ENCODE measurements at places on chromosomes 11 and 22.
A peak's percentile ranks its signal among the peaks of the same experiment; 100 is the strongest.

DNA sequence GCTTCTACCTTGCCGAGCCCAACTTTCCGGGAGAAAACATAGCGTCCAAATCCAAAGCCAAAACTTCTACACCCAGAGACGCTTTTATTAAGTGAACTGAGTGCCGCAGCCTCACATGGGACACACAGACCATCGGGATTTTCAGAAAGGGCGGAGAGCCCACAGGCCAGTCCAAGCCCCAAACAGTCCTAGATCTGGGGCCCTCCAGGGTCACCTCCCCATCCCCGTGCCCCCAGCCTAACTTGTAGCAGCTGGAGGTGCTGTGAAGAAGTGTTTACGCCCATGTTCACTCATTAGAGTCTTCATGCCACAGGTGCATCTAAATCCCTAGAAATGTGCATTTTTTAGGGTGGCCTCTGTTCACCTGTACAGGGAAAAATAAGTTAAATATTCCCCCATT is 14.1 kb upstream of the ADORA2A start:
- no peak for DNase-seq

DNA sequence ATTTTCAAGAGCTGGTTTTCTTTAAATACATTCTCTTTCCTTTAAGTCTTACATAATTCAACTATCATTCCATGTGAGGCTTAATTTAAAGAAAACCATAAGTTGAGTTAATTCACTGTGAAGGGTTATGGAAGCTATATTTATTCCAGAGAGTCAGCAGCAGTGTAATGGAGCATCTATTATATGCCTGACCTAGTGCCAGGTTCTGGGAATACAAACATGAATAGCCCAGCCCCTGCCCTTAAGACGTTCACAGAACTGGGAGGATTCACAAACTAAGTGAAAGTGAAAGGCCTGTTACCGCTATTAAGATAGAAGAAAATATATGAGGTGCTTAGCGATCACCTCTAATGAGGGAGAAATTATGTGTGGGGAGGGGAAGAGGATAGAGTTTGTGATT is 408.9 kb upstream of the CCDC90B start:
- DNase-seq: no peak

- no peak for DNase-seq
These were observed 18.6 kb downstream of the USP47 start for GRCh38 chr11:11860103-11860979.

- DNase-seq: no peak
These were observed 15.7 kb upstream of the FBXO3 start for GRCh38 chr11:33790040-33790439.

GRCh38 chr22:30198152-30198825 is 48.3 kb downstream of the LIF start:
- DNase-seq: no peak

- no peak for DNase-seq
These were observed 161.1 kb upstream of the SNX19 start for GRCh38 chr11:131077340-131077739.

DNA sequence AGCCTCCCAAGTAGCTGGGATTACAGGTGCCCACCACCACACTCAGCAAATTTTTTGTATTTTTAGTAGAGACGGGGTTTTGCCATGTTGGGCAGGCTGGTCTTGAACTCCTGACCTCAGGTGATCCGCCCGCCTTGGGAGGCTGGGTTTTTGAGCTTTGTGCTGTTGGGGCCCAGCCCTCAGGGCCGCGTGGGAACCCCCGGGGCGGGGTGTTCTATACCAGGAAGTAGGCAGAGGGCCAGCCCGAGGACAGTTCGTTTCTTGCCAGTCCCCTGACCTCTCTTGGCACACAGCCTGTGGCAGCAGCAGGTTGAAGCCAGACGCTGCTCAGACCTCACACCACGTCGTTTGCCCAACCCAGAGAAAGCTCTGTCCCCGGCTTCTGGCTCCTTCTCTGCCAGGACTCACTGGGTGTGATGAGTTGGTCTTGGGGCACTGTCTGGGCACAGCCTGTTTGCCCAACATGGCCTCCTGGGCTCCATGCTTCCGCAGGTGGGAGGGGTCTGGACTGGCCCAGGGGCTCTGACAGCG is 24.9 kb upstream of the CHKA start:
- DNase-seq: peak; percentile 68

DNA sequence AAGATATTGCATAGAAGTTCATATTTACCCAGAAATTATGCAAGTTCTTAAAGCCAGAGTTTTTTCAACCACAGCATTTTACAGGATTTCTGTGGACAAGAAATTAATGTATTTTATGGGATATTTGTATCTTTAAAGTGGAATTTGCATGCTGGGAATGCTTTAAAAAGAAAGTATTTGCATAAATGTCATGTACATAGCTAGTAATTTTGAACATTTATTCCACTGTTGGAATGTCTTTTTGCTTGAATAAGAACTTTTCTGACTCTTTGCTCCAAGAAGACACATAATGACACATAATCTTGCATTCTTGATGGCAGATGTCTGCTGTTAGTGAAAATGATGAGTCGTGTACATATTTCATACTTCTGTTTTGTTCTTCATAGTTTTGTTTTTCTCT is 66.6 kb downstream of the ATXN10 start:
- no peak for DNase-seq

DNA sequence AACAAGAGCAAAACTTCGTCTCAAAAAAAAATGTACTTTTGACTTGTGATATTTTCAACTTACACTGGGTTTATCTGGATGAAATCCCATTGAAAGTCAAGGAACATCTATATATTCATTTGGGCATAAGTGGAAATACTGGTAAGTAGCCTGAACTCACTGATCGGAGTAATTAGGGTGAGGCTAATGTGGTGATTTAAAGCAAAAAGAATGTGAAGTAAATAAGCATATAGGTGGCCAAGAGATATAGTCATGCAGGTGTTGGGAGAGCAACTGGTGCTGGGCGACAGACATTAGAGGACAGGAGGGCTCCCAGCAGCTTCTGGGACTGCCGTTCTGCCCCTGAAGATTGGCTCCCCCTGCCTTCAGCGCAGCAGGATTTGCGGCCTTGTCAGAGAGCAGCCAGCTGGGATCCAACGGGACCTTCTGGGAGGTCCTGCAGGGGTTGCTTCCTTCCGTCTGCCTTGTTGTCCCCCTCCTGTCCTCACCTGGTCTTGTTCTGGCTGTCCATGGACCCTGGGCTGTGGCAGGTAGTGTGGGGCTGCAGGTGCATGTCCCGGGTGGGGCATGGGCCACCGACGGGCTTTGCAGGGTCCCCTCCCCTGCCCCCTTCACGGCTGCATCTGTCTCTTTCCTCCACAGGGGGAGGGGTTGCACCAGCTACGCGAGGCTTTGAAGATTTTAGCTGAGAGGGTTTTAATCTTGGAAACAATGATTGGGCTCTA is 14.1 kb downstream of the RHBDD3 start:
- DNase-seq: no peak

- DNase-seq: no peak
These were observed 61.5 kb downstream of the STIM1 start for GRCh38 chr11:3916962-3917361.

GRCh38 chr11:109590782-109591181 is 168.8 kb downstream of the C11orf87 start:
- no peak for DNase-seq

GRCh38 chr11:116461789-116462188 is 311.0 kb downstream of the BUD13 start:
- DNase-seq: no peak

GRCh38 chr22:43377548-43377895 is 34.3 kb upstream of the MPPED1 start:
- no peak for DNase-seq

- DNase-seq: no peak
These were observed 5.2 kb downstream of the NCAPH2 start for GRCh38 chr22:50513175-50513574.

DNA sequence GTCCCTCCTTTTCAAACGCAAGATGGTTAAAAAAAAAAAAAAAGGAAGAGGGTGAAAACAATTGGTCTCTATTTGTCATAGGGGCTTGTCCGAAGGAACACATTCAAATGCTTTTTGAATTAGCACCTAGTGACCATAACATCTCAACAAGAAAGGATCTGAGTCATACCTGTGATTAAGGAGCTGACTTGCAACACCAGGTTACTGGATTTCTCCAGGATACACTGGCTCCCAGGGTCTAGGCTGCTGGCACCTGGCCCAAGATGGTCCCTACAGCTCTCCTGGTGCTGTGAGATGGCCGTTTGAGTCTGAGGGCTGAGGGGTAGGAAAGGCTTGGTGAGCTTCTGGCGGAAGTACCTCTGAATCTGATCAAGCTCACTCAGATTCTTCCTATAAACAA is 28.4 kb upstream of the UCP3 start:
- DNase-seq: no peak

DNA sequence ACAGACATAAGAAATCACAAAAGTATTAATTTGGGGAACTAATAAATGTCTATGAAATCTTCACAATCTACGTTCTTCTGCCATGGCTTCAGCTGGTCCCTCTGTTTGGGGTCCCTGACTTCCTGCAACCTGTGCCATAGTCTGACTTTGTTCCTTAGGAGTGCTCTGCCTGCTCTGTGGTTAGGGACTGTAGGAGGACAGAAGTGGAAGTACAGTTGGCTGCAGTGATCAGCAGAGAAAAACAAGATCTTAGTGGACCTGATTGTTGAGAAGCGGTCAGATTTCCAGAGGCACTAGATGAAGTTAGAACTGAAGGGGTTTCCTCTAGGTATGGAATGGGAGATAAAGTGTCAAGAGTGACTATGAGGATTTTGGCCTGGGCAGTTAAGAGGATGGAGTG is 80.6 kb downstream of the PPP6R3 start:
- DNase-seq: no peak

- DNase-seq: no peak
These were observed 1.2 kb upstream of the P2RX6 start for GRCh38 chr22:21013657-21014201.

- no peak for DNase-seq
These were observed 60.5 kb downstream of the DDI1 start for GRCh38 chr11:104096900-104097299.

DNA sequence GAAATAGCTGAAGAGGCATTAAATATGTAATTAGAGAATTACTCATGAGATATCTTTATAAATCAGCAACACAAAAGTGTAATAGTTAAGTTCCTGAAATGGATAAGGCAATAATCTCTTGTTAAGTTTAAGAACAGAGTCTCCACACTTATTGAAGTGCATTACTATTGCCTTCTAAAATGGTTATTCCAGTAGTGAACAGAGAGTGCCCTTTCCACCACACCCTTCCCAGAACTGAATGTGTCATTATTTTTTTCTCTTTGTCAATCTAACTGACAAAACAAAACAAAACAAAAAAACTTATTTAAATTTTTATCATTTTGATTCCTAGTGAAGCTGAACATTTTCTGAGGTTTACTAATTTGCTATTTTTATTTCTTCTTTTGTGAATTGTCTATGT is 9.2 kb upstream of the PRRG4 start:
- DNase-seq: no peak

GRCh38 chr11:112366012-112366411 is 105.4 kb upstream of the PLET1 start:
- no peak for DNase-seq

- DNase-seq: no peak
These were observed 183.5 kb downstream of the KIRREL3 start for GRCh38 chr11:126817096-126817495.

GRCh38 chr22:37274380-37274862 is 7.9 kb upstream of the CYTH4 start:
- DNase-seq: no peak

DNA sequence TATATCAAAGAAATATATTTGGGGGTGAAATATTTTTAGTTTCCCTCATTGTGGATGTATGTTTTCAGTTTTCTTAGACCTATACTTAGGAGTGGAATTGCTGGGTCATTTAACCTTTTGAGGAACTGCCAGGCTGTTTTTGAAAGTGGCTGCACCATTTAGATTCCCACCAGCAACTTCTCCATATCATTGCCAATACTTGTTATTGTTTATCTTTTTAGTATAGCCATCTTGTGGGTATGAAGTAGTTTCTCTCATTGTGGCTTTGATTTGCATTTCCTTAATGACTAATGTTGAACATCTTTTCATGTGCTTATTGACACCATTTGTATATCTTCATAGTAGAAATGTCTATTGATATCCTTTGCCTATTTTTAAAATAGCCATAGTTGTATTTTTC is 62.1 kb upstream of the B3GNT6 start:
- DNase-seq: no peak

DNA sequence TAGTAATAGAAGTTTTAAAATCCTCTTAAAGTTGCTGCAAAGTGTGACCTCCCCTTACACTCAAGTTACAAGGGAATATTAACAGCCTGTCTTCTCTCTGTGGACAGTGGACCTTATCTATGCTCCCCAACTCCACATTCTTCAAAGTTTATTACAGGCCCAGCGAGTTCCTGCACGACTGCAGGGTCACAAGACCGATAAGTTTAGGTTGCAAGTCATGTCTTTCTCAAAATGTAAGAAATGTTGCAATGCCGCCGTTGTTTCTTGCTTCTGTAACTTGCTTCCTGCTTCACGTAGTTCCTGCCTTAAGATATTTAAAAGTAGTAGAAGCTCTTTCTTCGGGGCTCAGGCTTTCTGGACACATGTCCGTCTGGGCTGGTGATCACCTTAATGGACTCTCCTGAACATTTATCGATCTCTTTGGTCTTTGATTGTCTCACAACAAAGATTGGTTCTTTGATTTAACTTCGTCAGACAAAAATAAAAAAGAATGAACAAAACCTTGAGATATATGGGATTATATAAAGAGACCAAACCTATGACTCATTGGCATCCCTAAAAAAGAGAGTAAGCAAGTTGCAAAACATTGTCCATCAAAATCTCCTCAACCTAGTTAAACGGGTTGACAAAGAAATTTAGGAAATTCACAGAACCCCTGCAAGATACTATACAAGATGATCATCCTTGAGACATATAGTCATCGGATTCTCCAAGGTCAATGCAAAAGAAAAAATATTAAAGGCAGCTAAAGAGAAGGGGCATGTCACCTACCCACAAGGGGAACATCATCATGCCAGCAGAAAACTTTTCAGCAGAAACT is 45.4 kb upstream of the GLYAT start:
- no peak for DNase-seq

DNA sequence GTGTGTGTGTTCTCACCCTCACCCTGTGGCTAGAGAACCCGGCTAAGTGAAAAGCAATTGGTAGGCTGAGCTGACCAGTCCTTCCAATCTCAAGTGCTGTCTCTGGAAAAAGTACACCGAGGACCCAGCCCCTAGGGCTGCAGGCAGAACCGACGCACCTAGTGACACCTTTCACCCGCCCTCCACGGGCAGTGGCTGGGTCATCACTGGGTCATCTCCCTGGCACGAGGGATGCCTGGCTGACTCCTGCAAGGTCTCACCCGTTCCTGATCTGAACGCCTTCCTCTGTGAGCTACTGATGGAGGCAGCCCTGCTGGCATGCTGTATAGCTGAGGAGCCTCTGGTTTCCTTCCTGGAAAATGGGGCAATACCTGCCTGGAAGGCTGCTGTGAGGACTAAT is 311.5 kb downstream of the NTM start:
- no peak for DNase-seq

GRCh38 chr11:133172349-133172748 is 360.0 kb downstream of the OPCML start:
- no peak for DNase-seq

GRCh38 chr11:86508604-86509587 is 134.2 kb downstream of the CCDC81 start:
- no peak for DNase-seq

All from ovary (tissue), 10 donors.